ENCODE measurements at places on chromosomes 3 and 15.

- DNase-seq, result peak; percentile 62
Observed at GRCh38 chr3:99647081-99647480, 8.7 kb downstream of the COL8A1 start.

GRCh38 chr3:17055374-17056276 is 170.9 kb downstream of the PLCL2 start:
- peak; percentile 64 for DNase-seq

DNA sequence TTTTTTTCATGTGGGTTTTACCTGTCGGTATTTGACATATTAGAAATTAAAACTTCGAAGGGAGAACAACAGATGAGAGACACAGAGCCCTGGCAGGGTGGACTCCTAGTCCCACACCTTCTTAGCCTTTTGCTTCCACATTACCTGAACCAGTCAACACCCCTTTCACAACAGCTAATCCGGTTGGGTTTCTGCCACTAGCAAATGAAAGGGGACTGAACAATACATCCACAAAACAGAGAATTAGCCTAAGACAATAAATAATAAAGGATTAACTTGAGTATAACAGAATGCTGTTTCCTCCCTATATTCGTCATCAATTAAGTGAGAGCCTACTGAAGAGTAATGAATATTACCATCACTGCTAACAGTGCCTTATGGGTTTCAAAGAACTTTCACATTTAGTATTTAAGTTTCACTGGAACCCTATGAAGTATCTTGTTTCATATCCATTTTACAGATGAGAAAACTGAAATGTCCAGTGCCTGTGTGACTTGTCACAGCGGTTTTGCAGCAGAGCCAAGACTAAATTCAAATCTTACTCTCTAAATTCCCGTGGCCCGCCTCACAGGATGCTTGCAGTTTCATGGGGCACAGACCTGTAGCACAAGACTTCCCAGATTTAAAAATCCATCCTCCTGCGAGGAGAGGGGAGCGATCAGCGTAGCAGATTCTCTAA is 1.0 kb upstream of the RAB8B start:
- no peak for DNase-seq

- DNase-seq, result no peak
Observed at GRCh38 chr3:122004991-122005565, 17.0 kb downstream of the ILDR1 start.

- DNase-seq, result no peak
Observed at GRCh38 chr15:72227720-72228119, 3.3 kb downstream of the PKM start.

DNA sequence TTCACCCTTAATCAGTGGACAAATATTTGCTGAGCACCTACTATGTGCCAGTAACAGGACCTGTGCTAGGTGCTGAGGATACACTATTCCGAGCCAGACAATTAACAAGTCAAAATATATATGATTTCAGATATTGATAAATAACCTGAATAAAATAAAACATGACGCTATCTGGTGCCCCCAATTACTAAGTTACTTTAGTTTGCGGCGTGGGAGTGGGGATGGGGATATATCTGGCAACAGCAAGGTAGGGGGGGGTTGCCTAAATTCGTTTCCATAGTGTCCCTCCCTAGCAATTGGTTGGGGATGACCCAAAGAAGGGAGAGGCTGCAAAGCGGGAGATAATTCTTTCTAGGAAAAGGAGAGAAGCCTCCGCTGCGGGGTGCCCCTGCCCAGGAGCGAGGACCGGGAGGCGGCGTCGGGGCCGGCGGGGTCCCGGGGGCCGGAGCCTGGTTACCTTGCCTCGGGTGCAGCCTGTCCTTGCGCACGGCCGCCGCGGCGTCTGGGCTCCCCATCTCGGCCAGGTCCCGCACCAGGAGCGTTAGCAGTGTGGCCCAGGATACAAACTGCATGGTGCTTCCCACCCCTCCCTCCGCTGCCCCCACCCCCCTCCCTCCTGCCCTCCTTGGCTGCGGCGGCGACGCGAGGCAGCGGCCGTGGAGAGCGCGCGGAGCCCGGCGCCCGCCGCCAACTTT is 567 bp downstream of the ADAMTS9 start:
- DNase-seq, result no peak

DNA sequence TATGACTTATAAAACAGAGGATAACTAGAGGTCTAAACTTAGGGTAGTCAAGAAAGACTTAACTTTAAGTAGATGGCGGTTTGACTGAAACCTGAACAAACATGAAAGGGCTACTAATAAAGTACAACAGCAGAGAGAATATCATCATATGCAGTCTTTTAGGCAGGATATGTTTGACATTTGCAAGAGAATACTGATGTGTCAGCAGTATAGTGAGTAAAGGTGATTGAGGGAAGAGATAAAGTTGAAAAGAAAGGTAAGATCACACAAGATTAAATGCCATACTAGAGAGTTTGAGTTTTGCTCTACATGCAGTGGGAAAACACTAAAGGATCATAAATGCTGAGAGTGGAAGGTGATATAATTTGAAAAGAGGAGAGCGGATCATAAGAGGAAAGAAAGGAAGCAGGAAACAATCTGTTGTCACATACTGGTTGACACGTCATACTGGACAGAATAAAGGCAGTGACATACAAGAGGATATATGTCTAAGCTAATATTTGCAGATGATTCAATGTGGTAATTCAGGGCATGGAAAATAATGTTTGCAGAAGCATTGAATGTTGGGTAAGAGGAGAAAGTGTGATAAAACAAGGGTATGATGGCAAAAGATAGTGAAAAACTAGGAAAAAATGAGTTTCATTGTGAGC is 223.0 kb downstream of the EPHA6 start:
- no peak for DNase-seq

GRCh38 chr3:149663966-149664365 is 6.1 kb upstream of the WWTR1 start:
- no peak for DNase-seq

- no peak for DNase-seq
Observed at GRCh38 chr3:188041193-188041592, 112.8 kb upstream of the LPP start.

GRCh38 chr3:169948559-169949448 is 17.8 kb upstream of the SEC62 start:
- DNase-seq, result no peak

DNA sequence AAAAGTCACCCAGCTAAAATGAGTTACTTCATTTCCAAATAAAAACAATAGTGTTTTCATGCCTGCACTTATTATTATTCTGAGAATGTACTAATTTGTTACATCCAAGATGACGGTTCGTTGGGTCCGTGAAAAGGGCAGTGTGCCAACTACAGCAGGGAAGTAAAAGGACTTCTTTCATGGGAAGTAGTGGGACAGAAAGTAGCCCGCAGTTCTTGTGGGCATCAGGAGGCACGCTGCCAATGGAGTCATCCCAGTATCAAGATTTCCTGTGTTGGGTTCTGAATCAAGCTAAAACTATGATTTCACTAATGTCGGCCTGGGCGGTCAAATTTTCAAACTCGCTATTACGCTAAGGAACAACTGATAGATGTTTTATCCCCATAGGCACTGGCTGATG is 254.5 kb upstream of the SOX2 start:
- no peak for DNase-seq

DNA sequence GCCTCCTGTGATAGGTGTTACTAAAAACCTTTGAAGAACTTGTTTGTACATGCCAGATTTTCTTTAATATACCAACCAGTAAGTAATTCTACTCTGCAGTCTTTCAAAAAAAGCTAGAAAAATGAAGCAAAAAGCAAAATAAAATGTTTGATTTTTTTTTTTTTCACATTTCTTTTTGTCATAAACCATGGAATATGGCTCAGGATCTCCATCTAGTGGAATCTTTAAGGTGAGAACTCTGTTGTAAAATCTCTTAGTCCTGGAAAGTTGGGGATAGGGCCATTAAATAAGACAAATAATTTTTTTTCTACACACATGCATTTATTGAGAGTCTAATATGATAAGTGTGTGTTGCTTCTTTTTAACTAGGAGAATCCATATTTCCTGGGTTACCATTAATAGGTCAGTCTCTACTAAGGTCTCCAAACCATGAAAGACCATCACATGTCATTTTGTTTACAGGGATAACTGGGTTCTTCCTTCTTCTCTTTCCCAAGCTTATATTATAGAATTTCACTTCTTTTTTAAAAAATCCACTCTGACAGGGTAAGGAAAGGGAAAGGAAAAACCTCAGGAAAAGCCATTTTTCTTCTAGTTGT is 84.6 kb downstream of the SLC9A9 start:
- DNase-seq, result no peak

GRCh38 chr15:23857028-23857641 is 170.0 kb upstream of the NDN start:
- DNase-seq, result peak; percentile 1

GRCh38 chr15:29324746-29325145 is 55.1 kb upstream of the NSMCE3 start:
- DNase-seq, result no peak

DNA sequence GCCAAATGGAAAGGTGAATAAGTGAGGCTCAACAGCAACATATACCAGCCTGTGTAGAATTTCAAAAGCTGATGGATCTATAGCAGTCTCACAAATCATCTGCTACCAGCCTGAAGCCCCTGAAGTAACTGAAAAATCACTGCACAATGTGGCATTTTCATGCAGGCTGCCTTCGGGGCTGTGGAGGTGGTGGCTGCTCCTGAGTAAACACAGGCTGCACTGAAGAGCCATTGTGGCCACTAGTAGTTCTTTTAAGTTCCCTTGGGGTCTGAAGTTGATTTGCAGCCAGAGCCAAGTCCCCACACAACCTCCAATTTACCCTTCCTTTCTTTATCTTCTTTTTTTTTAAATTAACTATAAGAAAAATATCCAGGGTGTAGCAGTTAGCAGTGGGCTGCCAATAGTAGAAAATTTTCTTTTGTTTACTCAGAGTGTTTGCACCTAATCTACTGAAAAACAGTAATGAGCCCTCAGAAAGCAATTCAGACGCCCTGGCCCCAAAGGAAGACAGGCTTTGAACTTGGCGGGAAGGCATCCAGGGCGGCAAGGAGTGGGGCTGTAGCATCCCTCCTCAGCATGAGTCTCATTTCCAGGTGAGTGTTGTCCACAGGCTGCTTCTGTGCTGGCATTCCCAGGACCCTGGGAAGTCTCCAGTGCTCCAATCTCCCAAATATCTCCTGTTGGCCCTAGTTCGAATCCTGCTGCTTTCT is 13.3 kb upstream of the SUSD5 start:
- no peak for DNase-seq

DNA sequence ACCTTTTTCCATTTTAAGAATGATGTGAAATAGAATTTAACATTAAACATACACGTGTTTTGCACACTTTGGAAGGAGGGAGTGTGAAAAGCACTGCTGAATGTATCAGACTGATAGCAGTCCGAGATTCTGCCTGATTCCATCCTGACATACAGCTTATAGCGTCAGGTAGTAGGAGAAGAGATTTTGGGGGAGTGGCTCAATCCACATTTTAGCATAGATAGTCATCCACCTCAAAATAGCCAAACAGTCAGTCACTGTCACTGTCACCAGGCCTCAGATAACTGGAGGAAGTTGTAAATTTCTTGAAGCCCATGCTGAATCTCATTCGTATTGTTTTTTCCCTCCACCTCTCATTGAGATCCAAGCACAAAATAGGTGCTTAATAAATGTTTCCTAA is 35.4 kb upstream of the ARHGEF26 start:
- DNase-seq, result no peak

- no peak for DNase-seq
Observed at GRCh38 chr15:51561271-51561670, 61.3 kb downstream of the DMXL2 start.

DNA sequence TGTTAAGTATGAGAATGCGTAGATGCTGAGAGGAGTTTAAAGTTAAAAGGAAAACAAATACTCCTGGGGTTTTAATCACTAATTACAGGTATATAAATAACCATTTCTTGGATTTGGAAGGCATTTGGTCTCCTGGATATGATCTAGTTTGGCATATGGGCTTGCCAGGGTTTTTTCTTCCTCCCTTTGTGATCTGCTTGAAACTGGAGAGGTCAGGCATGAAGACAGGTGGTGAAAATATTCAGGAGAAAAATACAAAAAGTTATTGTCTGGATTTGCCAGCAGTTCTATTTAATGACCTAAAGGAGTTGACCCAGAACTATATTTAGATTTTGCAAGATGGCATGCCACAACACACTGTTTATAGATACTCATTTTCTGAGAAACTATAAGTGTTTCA is 136.3 kb downstream of the DIPK2A start:
- DNase-seq, result no peak

DNA sequence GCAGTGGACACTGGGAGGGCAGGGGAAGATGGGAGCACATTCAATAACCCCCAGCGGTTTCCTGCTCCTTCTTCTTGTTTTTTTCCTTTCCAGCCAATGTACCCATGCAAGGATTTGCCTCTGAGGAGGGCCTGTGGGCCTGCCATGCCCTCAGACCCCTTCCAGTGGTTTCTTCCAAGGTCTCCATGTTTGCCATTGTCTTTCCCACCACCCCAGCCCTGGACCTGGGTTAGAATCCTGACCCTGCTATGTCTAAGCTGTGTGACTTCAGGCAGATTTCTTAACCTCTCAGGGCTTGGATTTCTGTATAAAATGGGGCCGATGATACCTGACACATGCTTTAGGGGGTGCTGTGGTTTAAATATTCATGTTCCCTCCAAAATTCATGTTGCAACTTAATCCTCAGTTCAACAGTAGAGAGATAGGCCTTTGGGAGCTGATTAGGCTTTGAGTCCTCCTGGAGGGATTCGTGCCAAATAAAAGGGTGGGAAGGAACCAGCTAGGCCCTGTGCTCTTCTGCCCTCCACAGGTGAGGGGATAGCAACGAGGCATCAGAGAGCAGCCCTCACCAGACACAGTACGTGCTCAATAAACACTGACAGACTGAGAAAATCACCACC is 46.3 kb upstream of the FLNB start:
- DNase-seq, result peak; percentile 47

DNA sequence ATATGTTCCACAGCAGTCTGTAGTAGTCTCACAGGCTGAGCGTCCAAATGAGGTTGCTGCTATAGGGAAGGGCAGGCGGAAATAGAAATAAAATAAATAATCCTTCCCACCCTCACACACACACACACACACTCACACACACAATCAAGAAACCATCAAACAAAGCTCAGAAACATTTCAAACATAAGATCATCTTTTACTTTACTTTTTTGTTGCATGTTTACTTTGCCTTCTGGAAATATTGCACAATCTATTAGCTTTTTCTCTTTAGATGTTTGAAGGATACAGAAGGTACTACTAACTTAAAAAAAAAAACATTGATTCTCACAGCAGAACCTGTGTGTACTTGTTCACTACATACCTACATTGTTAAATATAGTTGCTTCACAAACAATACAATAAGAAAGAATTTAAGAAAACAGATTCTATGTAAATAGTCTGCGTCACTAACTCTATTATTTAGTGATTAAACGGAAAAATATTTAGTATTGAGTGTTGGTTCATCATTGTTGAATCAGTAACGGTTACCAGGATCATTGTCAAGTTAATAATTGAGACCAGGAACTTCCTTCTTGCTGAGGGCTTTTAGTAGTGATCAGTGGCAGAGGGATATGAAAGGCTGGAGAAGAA is 20.5 kb downstream of the ALCAM start:
- no peak for DNase-seq

DNA sequence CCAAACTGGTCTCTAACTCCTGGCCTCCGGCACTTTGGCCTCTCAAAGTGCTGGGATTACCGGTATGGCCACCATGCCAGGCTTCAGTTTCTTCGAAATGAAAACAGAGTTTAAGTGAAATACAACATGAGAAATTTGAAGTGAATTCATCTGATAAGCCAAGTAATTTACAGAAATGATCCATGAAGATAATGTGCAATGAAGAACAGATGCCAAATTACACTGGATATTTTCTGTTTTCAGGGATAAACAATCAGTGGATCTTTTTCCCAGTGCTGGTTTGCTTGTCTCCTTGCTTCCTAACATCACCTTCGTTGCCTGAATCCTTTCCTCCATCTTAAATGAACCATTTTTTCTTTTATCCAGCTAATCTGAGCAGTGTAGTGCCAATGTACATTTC is 46.2 kb upstream of the SUCLG2 start:
- no peak for DNase-seq

GRCh38 chr3:39101022-39101689 is 6.3 kb downstream of the GORASP1 start:
- DNase-seq, result no peak

Data from brain microvascular endothelial cell (primary cell).